ENCODE measurements at places on chromosomes 7 and 10.
A peak's percentile ranks its signal among the peaks of the same experiment; 100 is the strongest.

- DNase-seq, result no peak
Measured at GRCh38 chr10:61899663-61899996, 1.9 kb upstream of the ARID5B start.

DNA sequence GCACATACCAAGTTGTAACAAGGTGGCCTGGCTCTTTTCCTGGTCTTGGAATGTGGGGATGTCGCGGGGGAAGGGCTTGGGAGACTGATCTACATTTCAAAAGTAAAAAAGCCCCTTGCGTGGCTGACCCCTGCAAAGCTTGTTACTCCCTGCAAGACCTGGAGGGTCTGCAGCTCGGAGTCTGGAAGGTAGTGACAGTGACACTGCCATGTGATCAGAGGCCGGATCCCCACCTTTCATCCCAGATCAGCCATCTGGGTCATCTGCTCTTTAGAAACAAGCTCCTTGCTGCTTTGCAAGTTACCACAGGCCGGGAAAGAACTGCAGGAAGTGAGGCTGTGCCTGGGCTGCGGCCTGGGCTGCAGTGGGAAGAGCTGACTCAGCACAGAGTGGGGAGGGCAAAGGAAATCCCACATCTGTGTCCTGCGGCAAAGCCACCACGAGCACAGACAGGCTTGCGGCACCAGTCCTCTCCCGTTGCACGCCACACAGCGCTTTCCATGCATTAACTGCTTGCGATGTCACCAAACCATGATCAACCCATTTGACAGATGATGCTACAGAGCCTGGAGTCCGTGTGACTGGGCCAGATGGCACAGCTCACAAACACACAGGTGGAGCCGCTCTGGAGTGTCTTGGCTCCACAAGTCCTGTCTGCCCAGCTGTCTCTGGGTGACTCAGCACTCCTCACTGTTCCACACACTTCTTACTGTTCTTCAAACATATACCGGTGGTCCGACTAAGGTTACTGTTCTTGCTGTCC lies 97.7 kb downstream of the SH3PXD2A start:
- peak; percentile 71 for DNase-seq

DNA sequence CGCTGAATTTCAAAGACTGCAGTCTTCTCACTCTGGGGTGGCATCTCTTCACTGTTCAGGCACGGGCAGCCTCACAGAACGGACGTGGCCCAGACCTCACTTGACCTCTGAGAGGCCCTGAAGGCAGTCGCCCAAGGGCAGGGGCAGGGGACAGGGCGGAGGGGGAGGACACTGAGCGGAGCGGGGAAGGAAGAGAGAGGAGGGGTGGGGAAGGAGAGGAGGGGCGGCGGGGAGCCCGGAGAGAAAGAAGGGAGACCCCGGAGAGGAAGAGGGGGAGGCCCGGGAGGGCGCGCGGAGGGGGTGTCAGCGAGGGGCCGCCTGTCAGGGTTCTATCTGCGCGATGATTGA lies 58.7 kb upstream of the COMTD1 start:
- no peak for DNase-seq

DNA sequence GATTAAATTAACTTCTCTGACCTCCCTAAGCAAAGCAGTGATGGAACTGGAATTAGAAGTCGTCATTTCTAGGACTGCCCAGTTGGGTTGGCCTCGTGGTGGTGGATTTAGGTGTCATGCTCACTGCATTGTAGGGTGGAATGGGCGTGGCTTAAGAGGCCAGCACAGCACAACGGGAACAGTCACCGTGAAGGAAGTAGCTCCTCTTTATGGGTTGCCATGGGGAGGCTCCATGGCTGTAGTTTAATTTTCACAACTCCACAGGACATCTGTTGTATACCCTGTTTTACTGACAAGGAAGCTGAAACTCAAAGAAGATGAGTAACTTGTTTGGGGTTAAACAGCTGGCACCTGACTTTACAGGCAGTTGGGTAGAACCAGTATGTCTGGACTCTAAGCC lies 208.3 kb downstream of the CELF2 start:
- DNase-seq, result no peak

DNA sequence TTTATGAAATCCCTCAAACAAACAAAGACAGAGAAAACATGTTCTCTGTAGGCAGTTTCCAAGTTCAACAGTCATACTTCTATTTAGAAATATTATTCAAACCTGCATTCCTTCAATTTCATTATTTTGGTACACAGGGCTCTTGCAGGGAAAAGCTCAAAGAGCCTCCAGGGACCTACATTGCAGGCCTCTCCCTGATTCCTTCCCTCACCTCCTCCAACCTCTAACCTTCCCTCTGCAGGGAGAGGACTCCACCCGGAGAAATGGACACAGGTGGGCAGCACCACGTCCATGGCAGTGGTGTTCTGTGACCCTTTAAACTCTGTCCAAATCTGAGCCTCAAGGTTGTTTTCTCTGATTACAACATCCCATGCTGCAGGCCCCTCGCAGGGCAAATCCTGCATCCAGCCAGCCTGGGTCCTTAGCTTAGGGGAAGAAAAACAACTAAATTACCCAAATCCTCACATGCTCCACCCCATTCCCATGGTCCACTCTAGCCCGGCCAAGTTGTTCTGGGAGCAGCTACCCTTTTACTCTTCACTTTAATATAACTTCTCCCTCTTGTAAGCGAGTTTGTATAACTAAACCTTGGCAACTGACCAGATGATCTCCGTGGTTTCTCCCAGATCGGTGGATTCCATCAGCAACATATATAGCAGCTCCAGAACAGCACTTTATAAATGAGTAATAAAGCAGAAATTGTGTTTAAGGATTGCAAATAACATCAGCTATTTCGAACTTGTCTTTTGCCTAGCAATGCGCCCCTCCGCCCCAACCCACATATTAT lies 129.8 kb downstream of the CUBN start:
- DNase-seq, result peak; percentile 57

- peak; percentile 26 for DNase-seq
Measured at GRCh38 chr10:128009372-128010126, 102.6 kb downstream of the PTPRE start.

- DNase-seq, result no peak
Measured at GRCh38 chr7:30795161-30795948, 24.1 kb downstream of the MINDY4 start.

- DNase-seq, result no peak
Measured at GRCh38 chr10:31476088-31476487, 157.1 kb downstream of the ZEB1 start.

- no peak for DNase-seq
Measured at GRCh38 chr7:32605032-32605431, 109.7 kb downstream of the AVL9 start.

GRCh38 chr7:114789871-114790311 lies 132.0 kb upstream of the MDFIC start:
- peak; percentile 90 for DNase-seq

DNA sequence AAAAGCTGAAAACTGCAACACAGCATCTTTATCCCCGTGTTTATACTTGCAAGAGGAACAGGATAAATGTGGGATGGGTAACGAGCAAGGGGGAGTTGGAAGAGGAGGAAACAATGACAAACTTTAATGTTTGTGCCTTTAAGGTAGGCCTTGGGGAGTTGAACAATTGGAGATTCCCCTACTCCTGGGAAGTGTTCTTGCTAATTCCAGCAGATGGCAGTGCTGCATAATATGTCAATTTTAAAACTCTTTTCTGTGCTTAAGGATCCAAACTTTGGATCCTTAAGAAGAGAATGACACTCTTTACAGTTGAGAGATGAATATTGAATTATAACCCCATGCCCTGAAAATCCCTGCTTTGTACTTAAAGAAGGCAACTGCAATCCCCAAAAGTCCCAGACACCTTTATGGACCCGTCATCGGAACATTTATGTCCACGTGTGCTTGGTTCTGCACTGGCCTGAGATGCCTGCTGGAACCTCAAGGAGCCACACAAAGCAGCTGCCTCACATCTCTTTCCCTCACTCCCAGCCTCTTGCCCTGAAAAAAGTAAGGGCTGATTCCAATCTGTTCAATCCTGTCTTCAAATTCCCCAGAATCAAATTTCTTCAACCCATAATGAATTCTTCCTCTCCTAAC lies 12.0 kb downstream of the IFIT5 start:
- DNase-seq, result peak; percentile 87

DNA sequence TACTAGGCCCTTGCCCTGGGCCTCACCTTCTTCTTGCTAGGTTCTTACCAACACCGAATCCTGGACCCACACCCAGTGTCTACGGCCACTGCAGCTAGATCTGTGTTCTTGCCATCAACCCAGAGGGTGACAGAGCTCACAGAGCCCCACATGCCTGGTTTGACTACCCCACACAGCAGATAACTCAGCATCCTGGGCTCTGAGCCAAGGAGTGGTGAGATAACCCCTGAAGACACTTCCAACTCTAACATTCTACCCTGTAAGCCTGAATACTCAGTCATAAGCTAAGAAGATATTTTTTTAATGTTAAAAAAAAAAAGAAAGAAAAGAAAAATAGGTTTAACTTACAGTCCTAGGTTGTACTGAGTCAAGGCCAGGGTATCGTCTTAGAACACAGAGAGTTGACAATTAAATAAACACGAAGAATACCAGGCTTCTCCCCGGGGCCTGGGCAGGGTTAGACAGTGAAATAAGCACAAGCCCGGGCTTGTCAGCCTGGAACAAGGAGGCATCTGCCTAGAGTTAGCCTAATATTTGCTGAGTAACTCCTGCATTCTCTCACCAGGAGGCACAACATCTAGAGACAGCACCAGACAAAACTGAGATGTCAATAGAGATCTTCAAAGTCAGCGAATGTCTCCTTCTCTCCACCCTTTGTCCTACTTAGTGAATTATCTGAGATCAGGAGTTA lies 556.5 kb upstream of the LRRN3 start:
- DNase-seq, result no peak

DNA sequence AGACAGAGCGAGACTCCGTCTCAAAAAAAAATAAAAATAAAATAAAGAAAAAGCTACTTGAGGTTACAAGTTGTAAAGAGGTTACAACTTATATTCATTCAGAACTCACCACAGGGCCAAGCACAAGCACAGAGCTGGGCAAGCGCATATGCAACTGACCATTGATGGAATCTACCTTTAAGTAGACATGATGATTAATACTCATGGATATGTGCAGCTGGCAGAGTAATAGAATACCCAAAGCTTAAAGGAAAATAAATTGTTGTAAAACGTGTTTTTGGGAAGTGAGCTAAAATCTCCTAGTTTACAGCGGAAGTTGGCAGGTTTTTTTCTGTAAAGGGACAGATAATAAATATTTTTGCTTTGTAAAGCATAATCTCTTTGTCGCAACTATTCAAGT lies 111.6 kb downstream of the TMEM168 start:
- DNase-seq, result no peak

DNA sequence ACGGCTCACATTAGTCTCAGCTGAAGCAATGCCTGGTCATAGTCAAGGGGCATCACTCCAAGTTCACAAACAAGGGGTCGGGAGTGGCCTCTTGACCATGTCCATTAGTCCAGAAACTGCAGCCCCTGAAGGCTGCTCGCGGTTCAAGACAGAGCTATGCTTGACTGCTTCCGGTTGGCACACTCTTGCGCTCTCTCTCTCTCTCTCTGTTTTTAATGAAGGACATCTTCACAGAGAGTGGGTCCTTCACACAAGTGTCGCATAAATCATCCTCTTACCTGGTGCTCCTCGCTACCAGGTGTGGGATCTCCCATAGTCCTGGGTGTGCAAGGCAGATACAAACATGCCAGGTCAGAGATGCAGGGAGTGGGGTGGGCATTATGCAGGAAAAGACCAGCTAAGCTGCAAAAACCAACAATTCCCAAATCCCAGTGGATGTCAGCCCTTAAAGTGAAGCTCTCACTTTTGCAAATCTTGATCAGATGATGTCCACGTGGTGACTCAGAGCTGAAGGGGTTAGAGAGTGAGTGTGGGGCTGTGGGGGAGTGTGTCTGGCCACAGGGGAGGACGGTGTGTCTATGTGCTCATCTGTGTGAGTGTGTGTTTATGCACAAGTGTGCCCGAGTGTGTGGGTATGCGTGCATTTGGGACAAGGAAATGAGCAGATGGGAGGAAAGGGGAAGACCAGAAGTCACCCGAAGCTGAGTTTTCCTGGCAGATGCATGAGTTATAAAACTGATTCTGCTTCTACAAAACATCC lies 83.7 kb upstream of the PPP2R2D start:
- no peak for DNase-seq

DNA sequence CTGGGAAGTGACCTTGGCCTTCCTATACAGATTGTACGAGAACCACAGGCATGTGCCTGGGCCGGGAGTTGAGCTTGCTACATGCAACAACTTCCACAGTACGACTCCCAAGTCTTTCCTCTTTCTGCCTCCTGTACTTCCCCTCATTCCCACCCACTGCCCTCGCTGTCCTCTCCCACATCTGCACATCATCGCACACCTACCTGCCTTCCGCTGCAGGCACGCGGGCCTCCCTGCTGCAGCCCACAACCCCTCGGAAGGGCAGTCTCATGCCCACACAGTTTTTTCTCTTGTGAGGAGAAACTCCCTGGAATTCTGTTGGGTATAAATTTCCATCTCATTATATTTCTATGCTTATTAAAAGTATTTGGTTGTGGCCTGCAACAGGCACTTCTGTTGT lies 117.2 kb downstream of the ACTR3B start:
- no peak for DNase-seq

DNA sequence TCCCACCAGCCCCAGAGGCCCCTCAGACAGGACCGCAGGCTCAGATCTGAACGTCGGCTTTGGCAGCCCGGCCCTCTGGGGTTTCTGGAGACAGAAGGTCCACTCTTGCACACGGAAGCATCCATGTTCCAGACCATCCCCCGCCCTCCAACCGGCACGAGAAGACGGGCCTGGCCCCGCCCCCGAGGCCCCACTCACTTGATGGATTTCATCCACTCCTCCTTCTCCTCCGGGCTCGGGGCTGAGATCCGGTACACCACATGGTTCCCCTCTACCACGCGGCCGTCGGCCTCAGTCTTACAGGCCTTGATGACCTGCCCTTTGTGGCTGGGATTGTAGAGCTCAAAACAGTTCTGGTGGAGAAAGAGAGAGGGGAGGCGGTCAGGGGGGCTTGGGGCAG lies 107.3 kb downstream of the CYTH3 start:
- DNase-seq, result no peak

- DNase-seq, result no peak
Measured at GRCh38 chr10:70885931-70886903, 2.1 kb downstream of the PCBD1 start.

- no peak for DNase-seq
Measured at GRCh38 chr7:46208635-46209525, 287.8 kb upstream of the IGFBP3 start.

GRCh38 chr10:26365681-26366358 lies 72.3 kb upstream of the APBB1IP start:
- no peak for DNase-seq

GRCh38 chr10:48406658-48407057 lies 100.2 kb downstream of the MAPK8 start:
- no peak for DNase-seq

- peak; percentile 65 for DNase-seq
Measured at GRCh38 chr7:27585781-27586447, 76.8 kb downstream of the HIBADH start.

GRCh38 chr7:80642871-80643270 lies 4.4 kb downstream of the CD36 start:
- DNase-seq, result no peak

DNA sequence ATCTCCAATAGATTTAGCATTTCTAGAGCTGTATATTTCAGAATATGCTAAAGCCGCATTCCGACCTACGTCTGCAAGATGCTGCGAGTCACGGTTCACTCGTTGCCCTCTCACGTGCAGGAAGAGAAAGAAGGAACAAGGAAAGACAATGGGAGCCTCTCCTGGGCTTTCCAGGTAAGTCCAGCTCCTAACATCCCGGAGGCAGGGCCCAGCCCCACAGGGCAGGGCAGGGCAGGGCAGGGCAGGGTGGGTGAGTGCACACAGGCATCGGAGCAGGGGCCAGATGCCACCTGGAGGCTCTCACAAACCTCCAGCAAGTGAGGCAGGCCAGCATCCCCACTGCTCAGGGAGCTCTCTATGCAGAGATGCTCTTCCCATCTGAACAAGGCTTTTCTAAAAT lies 50.8 kb downstream of the VOPP1 start:
- no peak for DNase-seq
